ENCODE measurements at places on chromosomes 11 and 22. TPM values are rescaled to one million over a fixed set of nuclear protein-coding genes. Genes with fewer than 3 reads are reported as not detected.
A peak's percentile ranks its signal among the peaks of the same experiment; 100 is the strongest.

DNA sequence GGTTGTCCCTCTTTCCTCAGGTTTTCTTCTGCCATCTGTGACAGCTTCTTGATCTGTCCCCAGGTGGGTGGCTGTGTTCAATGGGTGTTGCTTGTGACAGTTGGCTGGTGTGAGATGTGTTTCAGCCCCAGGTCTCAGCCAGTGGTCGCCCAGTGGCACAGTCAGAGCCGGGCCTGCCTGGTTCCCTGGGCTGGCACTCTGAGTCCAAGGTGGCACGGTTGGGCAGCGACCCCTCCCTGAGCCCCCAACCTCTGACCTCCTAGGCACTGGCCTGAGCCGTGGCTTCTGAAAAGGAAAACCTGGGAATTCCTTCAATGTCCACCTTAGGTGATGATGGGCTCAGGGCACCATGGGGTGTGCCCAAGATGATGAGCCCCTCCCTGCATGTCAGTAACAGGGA lies 14.0 kb upstream of the PRODH start:
- DNase-seq, result no peak

DNA sequence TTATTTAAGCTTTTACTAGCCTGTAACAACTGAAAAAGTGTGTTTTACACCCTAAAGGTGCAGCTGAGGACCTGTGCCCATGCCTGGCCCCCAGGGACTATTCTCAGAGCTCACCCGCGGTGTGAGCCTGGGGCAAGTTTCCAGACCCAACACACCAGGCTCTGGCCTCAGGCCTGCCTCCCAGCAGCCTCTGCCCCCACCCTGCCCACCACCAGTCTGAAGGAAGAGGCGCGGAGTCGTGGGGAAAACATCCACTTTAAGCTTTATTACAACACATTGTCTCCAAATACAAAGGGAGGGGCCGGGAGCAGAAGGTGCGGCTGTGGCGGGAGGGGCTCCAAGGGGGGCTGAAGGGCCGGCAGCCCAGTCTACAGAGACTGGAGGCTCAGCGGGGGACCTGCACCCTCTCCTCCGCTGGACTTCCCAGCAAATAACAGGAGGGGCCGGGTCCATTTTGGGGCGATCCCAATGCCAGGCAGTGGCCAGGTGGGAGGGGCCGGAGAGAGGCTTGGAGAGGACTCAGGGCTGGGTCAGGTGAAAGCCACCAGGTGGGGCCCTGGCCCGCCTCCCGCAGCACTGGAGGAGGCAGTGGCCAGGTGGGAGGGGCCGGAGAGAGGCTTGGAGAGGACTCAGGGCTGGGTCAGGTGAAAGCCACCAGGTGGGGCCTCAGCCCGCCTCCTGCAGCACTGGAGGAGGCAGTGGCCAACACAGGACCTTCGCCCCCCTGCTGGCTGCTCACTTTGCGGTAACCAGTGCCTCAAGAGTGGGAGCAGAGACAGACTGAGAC lies 18.1 kb downstream of the DUSP8 start:
- DNase-seq, result peak; percentile 83

DNA sequence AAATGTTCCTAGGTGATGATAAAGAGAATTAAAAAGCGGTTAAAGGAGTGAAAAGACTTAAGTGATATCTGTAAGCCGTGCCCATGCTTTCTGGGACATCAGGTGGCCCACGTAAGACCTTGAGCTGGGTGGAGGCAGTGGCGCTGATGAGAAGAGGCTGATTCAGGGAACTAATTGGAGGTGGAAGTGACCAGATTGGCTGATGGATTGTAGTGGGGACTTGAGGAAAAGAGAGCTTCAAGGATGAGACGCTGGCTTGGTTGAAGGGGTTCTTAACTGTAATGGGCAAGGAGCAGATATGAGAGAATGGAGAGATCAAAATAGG lies 69.1 kb upstream of the EP300 start:
- DNase-seq, result no peak

- DNase-seq, result no peak
Measured at GRCh38 chr11:36631774-36632173, 33.7 kb upstream of the RAG2 start.

DNA sequence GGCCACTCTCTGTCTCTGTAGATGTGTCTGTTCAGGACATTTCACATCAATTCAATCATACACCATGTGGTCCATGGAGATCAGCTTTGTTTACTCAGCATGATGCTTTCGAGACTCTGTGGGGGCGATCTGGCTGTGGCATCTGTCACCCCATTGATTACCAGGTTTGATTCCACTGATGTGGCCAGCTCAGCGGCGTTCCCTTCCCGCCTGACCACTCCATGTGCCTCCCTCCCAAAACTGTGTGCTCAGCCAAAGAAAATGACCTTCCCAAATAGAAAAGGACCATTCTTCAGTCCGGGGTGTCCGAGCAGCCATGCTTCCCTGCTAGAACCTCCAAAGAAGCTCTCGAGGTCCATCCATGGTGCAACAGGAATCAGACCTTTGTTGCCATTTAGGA lies 89.1 kb downstream of the BRD1 start:
- no peak for DNase-seq

GRCh38 chr11:58837707-58838388 lies 6.7 kb downstream of the GLYATL2 start:
- no peak for DNase-seq

DNA sequence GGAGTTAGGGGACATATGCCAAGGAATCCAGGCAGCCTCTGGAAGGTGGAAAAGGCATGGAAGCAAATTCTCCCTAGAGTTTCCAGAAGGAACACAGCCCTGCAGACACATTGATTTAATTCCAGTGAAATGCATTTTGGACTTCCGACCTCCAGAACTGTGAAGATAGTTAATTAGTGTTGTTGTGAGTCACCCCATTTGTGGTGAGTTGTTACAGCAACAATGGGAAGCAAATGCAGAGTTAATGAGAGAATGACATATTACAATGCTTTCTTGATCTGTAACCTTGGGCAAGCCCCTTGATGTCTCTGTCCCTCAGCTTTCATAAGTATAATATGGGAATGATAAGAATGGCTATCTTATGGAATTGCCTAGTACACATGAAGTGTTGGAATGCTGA lies 178.7 kb downstream of the KIRREL3 start:
- DNase-seq, result no peak

DNA sequence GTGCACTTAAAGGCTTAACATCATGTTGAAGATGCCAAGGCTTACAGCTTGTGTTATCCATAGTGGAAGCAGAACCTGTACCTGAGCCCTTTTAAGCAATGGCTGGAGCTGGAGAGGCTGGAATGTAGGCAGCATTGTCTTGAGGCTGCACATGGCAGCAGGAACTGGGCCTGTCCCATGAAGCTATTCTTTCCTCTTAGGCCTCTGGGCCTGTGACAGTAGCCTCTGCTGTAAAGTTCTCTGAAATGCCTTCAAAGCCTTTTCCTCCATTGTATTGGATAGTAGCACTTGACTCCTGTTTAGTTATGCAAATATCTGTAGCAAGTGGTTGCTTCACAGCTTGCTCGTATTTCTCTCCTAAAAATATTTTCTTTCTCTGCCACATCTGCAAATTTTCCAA lies 127.4 kb upstream of the ANO5 start:
- DNase-seq, result no peak

DNA sequence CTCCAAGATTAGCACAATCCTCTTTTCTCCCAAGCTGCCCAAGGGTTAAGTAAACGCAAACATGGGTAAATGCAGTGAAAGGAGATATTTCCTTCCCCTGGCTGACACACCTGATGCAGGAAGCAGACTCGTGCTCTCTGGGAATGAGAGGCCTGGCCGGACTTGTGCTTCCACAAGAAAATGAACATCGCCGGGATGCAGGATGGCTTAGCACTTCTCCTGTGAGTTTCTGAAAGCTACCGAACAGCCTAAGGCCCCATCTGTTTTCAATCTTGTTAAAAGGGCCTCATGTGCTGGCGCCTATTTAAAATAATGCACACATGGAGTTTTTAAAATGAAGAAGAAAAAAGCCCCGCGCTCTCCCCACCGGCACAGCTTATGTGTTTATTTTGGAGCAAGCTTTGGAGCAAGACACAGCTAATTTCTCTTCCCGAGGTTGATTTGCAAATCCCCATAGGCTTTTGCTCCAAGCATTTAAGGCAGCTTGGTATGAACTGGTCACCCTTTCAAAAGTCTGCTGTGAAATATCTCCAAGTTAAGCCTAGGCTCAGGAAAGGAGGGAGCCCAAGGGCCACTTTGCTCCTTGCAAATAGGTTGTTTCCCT lies 100.9 kb downstream of the SYN3 start:
- no peak for DNase-seq

GRCh38 chr11:24585192-24585591 lies 88.3 kb downstream of the LUZP2 start:
- DNase-seq, result peak; percentile 50

DNA sequence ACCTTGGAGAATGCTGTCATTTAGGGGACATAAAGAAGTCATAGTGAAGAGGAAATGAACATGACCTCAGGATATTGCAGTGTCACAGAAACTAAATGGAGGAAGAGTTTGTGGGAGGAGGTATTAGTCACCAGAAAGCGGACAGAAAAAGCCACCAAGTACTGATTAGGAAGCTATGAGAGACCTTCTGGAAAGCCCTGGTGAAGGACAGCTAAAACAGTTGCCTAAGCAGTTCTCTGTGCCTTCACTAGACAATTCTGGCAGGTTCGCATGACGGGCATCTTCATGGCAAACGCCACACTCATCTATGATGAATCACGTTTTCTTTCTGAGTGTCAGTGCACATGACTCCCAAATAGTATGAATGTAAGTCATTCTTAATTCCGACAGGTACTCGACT lies 325.8 kb downstream of the C11orf87 start:
- no peak for DNase-seq

DNA sequence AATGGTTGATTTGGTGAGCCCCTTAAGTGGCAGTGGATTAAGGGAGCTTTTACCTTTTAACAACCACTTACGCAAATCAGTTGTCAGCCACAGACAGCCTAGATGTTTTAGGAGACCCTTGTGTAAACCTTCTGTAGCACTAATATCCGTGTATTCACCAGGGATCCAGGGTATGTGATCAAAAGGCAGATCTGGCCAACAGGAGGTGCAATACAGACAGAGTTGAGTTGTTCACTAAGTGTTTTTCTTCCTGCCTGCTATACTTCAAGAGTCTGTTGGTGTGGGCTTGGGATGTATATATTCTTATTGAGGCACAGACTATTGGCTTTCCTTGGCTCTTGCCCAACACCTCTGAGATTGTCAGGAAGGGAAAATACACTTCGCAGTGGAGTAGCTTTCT lies 175.1 kb downstream of the FAT3 start:
- DNase-seq, result no peak

The MFNG gene
- 2.1 TPM for total RNA-seq

The GRM5 gene
- total RNA-seq, result not detected

The TECTA gene
- not detected for total RNA-seq

The SIK3 gene
- total RNA-seq, result 10.0 TPM

The DBX1 gene
- total RNA-seq, result not detected

The HOATZ gene
- total RNA-seq, result not detected

Measured in HT-29 (cell line).